GM12878 (cell line): ENCODE measurements at places on chromosomes 5 and 9. TPM values are rescaled to one million over a fixed set of nuclear protein-coding genes. Genes with fewer than 3 reads are reported as not detected.

GRCh38 chr9:112925058-112925641, 34.5 kb upstream of the SLC46A2 start:
- H3K36me3 ChIP-seq = no peaks in the 10 kb centered on the region
- no peaks in the 10 kb centered on the region for H3K4me1 ChIP-seq
- no peak overlapping the region for H3K4me3 ChIP-seq
- no peaks in the 10 kb centered on the region for H3K27me3 ChIP-seq

DNA sequence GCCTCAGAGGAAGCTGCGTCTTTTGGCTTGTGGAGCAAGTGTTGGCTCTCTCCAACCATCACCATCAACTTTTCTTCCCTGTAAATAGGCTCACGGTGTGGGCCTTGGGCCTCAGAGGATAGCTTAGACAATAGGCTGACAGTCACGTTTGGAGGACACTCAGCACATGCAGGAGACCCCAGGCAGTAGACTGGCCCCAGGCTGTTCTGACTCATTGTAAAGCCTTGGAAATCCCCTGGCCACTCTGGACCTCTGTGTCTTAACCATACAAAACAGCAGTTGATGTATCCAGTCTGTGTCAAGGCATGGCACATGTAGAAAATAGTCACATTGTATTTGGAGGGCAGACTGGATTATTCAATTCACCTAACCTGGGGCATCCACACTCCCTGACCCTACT, 18.6 kb downstream of the CD74 start:
- peaks cover 10% of the 10 kb centered on the region for H3K4me1 ChIP-seq
- no peak overlapping the region for H3K4me3 ChIP-seq
- peak overlapping the region; percentile 55 for H3K27ac ChIP-seq
- no peak for DNase-seq
- H3K27me3 ChIP-seq = no peaks in the 10 kb centered on the region

DNA sequence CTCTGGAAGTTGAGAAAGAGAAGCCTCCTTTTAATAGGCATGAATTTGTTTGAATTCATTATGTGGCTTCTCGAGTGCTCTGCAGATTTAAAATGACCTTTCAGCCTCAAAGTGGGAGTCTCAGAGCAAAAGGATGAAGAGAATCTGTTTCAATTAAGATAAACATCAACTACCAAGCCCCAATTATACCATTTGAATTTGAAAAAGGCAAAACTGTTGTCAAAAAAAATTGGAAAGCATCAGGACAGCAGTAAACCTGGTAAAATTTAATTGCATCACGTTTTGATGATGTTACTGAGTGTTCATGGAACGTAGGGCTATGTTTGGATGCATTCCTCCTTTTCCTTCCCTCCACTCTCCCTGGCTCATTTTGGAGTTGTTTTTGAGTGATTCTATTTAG, 637.2 kb downstream of the PDE4D start:
- H3K27me3 ChIP-seq = no peaks in the 10 kb centered on the region
- no peaks in the 10 kb centered on the region for H3K4me1 ChIP-seq
- DNase-seq = no peak
- no peak overlapping the region for H3K4me3 ChIP-seq
- no peak overlapping the region for H3K27ac ChIP-seq

GRCh38 chr5:26610577-26610976, 427.8 kb downstream of the CDH9 start:
- no peak overlapping the region for H3K27ac ChIP-seq
- H3K27me3 ChIP-seq = no peaks in the 10 kb centered on the region
- H3K36me3 ChIP-seq = no peaks in the 10 kb centered on the region
- DNase-seq = no peak
- H3K4me3 ChIP-seq = no peak overlapping the region
- no peaks in the 10 kb centered on the region for H3K4me1 ChIP-seq

DNA sequence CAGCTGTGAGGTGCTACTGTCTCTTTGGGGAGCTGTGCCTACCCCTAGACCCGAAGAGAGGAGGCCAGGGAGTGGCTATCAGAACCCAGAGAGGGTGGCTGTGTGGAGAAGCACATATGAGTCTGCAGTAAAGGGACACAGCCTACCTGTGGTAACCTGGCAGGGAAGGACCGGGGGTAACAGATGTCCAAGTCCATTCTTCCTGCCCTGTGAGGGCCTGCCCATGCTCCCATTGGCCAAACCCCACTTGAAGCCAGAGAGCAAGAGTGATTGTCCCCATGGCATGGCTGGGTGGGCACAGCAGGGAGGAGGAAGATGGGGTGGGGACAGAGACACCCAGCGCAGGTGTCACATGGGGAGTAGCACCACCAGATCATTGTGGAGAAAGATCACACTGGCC, 39.3 kb downstream of the BOD1 start:
- H3K4me1 ChIP-seq = no peaks in the 10 kb centered on the region
- no peak overlapping the region for H3K4me3 ChIP-seq
- no peak overlapping the region for H3K27ac ChIP-seq
- DNase-seq = no peak
- no peaks in the 10 kb centered on the region; the same call in 1 of the 2 replicates for H3K27me3 ChIP-seq
- H3K36me3 ChIP-seq = no peaks in the 10 kb centered on the region

DNA sequence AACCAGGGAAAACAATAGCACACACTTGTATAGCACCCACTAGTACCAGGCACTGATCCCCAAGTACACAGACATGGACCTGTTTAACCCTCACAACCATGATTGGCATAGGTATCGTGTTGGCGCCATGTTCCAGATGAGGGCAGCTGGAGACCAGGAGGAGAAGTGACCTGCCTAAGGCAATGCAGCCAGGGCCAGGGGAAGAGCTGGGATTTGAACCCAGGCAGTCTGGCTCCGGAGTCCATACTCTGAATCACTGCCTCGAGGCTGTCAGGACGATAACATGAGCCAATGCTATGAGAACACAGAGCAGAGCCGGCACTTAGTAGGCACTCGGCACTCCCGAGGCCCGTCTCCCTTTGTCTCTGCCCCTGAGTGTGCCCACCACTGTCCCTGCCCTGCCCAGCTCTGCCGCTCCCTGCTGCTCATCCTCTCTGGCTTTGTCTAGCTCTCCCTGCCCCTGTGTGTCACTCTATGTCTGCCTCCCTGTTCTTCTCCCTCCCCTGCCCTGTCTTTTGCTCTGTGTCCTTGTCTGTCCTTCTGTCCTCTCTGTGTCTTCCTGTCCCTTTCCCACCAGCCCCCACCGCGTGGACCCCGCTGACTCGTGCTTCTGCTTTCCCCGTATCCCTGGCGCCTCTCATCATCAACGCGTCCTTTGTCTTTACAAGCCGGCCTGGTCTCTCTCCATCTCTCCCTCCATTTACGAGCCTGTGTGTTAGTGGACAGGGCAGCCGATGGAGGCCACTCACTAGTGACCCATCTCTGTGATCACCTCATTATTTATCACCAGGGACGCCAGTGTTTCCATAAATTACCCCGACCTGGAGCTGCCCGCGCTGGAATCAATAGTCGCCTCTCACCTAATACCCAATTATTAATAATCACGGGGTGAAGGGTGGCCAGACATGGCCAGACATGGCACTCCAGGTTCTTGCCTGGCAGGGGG, 99.4 kb upstream of the MVB12B start:
- no peaks in the 10 kb centered on the region for H3K36me3 ChIP-seq
- no peak overlapping the region for H3K27ac ChIP-seq
- H3K27me3 ChIP-seq = peaks cover 2% of the 10 kb centered on the region; the same call in 1 of the 2 replicates
- no peak overlapping the region for H3K4me3 ChIP-seq
- DNase-seq = no peak

DNA sequence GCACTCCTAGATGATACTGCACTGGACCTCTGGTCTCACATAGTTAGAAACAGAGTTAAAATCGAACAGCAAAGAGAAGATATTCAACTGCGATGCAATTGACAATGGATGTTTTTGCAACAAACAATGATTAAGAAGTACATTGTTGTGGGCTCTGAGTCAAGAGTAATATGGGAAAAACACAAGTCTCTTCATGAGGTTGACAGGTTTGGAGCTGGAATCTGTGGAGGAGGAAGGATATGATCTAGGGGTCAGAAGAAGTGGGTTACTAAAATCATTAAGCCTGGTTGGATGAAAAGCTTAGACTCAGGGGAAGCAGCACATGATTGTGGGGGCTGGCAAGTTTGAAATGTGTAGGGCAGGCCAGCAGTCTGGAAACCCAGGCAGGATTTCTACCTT, 53.1 kb downstream of the PDCD1LG2 start:
- no peaks in the 10 kb centered on the region for H3K36me3 ChIP-seq
- no peaks in the 10 kb centered on the region for H3K27me3 ChIP-seq

DNA sequence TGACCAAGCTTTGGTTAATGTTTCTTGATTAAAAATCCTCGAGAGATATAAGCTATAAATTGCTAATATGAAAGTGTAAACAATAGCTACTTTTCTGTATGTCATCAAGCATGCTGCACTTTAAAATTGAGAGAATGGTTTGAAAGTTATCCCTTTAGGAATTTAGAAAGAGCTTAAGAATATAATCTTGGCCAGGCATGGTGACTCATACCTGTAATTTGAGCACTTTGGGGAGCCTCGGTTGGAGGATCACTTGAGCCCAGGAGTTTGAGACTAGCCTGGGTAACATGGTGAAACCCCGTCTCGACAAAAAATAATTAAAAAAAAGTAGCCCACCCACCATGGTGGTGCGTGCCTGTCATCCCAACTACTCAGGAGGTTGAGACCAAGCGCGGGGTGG, 12.2 kb upstream of the MROH2B start:
- H3K27me3 ChIP-seq = no peaks in the 10 kb centered on the region
- H3K27ac ChIP-seq = no peak overlapping the region
- no peak overlapping the region for H3K4me3 ChIP-seq
- H3K4me1 ChIP-seq = no peaks in the 10 kb centered on the region
- DNase-seq = no peak
- H3K36me3 ChIP-seq = no peaks in the 10 kb centered on the region

- no peak for DNase-seq
- no peaks in the 10 kb centered on the region for H3K36me3 ChIP-seq
- H3K27me3 ChIP-seq = no peaks in the 10 kb centered on the region
- H3K27ac ChIP-seq = no peak overlapping the region
- H3K4me1 ChIP-seq = no peaks in the 10 kb centered on the region
- no peak overlapping the region for H3K4me3 ChIP-seq
Measured at GRCh38 chr5:103234239-103234975, 24.2 kb upstream of the MACIR start.

DNA sequence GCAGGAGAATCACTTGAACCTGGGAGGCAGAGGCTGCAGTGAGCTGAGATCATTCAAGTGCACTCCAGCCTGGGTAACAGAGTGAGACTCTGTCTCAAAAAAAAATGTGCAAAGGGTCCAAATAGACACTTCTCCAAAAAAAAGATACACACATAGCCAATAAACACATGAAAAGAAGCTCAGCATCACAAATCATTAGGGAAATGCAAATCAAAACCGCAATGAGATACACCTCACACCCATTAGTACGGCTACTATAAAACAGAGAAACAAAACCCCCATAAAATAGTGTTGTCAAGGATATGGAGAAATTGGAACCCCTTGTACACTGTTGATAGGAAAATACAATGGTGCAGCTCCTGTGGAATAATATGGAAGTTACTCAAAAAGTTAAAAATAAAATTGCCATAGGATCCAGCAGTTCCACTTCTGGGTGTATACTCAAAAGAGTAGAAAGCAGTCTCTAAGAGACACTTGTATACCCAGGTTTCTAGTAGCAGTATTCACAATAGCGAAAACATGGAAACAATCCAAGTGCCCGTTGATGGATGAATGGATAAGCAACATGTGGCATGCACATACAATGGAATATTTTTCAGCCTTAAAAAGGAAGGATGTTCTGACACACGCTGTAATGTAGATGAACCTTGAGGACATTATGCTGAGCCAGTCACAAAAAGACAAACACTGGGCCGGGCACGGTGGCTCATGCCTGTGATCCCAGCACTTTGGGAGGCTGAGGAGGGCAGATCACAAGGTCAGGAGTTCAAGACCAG, 57.2 kb upstream of the PPARGC1B start:
- H3K4me1 ChIP-seq = peaks cover 18% of the 10 kb centered on the region
- H3K27ac ChIP-seq = no peak overlapping the region

DNA sequence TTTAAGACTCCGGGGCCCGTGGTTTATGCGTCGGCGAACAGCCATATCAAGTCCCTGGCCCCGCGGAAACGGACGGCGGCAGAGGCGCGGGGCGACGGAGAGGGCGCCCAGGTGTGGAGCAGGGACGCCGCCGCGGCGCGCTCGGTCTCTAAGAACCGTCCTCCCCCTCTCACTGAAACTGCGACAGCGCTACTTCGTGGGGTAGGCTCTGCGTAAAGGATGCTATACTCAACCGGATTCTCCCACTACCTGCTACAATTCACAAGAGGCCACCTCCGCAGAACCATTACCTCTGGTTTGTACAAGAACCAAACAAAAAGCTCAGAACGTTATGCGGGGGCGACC, 404 bp downstream of the MRNIP start:
- H3K4me1 ChIP-seq = peaks cover 9% of the 10 kb centered on the region
- peak; percentile 7 for DNase-seq
- no peaks in the 10 kb centered on the region for H3K27me3 ChIP-seq
- H3K4me3 ChIP-seq = peak overlapping the region; percentile 93
- peak overlapping the region; percentile 28; the same call in 1 of the 2 replicates for H3K27ac ChIP-seq
- H3K36me3 ChIP-seq = peaks cover under 1% of the 10 kb centered on the region

DNA sequence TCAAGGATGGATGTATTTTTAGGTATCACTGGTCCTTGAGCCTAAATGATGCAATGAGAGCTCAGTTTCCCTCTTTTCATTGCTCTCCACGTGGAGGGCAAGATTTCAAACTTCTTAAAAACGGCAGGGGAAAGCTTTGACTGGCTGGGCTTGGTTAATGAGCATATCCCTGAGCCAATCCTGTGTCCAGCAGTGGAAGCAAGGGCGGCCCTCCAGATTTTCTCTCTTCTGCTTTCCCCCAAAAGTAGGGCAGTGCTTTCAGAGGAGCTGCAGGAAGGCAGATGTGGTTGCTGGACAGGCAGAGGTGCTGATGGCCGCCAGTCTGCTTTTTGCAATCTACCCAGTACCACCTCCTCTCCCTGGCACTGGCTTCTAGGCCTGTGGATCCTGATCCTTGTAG, 30.0 kb upstream of the TBC1D2 start:
- no peaks in the 10 kb centered on the region for H3K4me1 ChIP-seq
- no peak overlapping the region for H3K4me3 ChIP-seq
- no peaks in the 10 kb centered on the region for H3K36me3 ChIP-seq
- DNase-seq = no peak
- no peaks in the 10 kb centered on the region; the same call in 1 of the 2 replicates for H3K27me3 ChIP-seq
- H3K27ac ChIP-seq = no peak overlapping the region

DNA sequence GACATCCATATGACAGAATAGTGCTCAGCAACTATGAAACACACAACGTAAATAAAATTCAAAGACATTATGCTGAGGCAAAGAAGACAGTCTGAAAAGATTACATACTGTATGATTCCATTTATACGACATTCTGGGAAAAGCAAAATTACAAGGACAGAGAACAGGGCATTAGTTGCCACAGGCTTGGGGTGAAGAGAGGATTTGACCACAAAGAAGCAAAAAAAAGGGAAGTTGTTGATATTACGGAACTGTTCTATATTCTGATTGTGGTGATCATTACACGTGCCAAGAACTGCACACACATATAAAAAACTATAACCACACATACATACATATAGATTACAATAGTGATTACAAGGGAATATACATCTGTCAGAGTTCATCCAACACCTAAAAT, 24.1 kb downstream of the CDK5RAP2 start:
- H3K4me1 ChIP-seq = no peaks in the 10 kb centered on the region
- H3K27ac ChIP-seq = no peak overlapping the region
- no peak overlapping the region for H3K4me3 ChIP-seq
- H3K36me3 ChIP-seq = peaks cover 11% of the 10 kb centered on the region; the same call in 1 of the 2 replicates

GRCh38 chr9:38008168-38009034, 60.6 kb downstream of the SHB start:
- H3K4me1 ChIP-seq = peaks cover 17% of the 10 kb centered on the region
- H3K27ac ChIP-seq = peak overlapping the region; percentile 58
- no peaks in the 10 kb centered on the region for H3K27me3 ChIP-seq
- no peak overlapping the region for H3K4me3 ChIP-seq
- no peaks in the 10 kb centered on the region for H3K36me3 ChIP-seq
- peak; percentile 56 for DNase-seq

QRFP gene
- total RNA-seq = not detected in 2 replicates

SCGB3A1 gene
- 0.46 TPM in 1 of 2 replicates, not detected in the other for total RNA-seq

TSLP gene
- not detected in 2 replicates for total RNA-seq

TNIP1 gene
- total RNA-seq = 279 and 289 TPM in 2 replicates

GABRA1 gene
- total RNA-seq = not detected in 2 replicates

C9orf153 gene
- total RNA-seq = 0.18 TPM in 1 of 2 replicates, not detected in the other

F2RL1 gene
- total RNA-seq = 0.10 and 0.16 TPM in 2 replicates
